ENCODE measurements at places on chromosomes 11 and 22.

DNA sequence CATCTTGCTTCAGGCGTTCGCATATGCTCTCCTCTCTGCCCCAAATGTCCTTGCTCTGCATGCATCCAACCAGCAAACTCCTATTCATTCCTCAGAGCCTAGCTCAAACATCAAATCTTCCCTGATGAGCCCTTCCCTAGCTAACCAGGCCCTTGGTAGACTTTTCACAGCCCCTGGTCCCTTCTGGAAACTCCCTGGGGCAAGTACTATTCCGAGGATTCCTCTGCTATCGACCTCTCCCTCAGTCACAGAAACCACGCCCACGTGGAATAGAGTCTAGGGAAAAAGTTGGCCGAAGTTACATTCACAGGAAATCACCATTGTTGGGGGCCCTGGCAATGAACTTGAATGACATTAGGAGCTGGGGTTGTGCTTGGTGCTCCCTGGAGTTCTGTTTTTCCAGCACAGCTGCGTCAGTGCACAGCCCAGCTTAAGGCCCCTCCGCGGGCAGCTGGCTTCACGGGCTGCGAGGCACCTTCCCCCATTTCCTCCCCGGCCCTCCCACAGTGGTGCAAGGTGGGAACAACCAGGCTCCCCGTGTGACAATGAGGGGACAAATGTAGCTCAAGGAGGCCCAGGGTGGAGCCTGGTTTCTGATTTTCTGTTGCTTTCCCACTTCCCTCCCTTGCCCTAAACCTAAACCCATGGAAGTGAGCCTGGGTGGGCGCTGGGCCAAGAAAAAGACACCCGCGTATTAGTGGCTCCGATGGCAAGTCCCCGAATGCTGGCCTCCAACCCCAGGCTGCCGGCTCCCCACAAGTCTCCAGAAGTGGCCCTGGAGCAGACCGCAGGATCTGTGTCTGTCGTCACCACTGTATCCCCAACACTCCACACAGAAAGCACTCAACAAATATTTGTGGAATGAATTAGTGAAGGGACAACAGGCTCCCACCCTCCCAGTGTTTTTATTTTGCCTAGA, 4.3 kb upstream of the ATP5MGL start:
- no peak for DNase-seq

GRCh38 chr11:65651589-65652510, 10.9 kb downstream of the RELA start:
- peak; percentile 71 for DNase-seq

GRCh38 chr11:28877340-28877739, 769.2 kb downstream of the METTL15 start:
- no peak for DNase-seq

DNA sequence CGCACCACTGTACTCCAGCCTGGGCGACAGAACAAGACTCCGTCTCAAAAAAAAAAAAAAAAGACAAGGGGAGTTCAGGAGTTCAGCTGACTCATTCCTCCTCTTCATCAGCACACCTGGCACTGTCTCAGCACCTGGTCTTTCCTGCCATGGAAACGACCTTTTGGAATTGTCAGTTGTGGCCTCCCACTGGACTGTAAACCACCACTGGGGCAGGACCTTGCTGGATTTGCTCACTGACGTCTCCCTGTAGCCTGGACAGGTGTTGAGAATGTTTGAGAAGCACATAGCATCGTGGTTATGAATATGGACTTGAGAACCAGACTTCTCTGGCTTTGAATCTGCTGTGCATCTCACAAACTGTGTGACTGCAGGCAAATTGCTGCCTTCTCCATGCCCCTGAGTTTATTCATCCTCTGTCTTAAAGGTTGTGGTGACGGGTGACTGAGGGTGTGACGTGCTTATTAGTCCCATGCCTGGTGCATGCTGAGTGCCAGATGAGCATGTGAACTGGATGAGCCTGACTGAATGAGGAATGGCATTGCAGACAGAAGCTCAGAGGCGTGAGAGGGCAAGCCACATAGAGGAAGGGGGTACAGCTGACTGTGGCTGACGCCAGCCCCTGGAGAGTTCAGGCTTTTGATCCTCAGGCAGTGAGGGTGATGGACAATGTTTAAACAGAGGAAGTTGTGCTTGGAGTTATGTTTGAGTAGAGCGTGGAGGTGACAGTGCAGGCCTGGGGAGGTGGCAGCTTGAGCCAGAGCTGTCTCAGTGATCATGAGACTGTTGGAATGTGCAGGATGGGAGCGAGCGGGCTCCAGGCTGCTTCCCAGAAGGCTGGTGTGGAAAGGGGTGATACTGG, 12.7 kb downstream of the TOM1 start:
- no peak for DNase-seq

DNA sequence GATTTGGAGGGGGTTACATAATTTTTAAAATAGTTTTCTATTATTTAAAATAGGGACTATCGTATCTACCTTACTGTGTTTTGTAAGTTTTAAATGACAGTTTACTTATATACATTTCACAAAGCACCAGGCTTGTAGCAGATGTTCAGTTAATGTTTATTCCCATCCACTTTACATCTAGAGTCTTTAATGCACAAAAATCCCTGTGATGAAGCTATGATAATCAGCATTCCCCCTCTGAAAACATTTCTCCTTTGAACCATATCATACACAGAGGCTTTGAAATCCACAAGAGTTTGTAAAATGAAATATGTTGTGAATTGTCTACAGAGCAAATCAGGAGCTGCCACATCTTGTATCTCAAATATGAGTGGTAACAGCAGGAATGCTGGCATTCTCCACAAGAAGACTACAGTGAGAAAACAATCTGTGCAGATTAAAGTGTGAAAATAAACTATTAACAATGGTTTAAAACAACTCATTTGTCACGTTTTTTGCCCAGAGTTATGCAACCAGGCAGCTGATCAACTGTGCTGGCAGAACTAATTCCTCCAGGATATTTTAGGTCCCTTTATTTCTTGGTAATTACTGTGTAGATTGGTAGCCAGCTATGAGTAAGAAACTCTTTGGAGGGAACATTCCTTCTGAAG, 699.1 kb upstream of the ARHGAP42 start:
- no peak for DNase-seq

All from CMK (cell line).